ENCODE measurements at places on chromosomes 1 and 21.

GRCh38 chr1:173573596-173573995, 29.3 kb downstream of the SLC9C2 start:
- DNase-seq, result no peak

DNA sequence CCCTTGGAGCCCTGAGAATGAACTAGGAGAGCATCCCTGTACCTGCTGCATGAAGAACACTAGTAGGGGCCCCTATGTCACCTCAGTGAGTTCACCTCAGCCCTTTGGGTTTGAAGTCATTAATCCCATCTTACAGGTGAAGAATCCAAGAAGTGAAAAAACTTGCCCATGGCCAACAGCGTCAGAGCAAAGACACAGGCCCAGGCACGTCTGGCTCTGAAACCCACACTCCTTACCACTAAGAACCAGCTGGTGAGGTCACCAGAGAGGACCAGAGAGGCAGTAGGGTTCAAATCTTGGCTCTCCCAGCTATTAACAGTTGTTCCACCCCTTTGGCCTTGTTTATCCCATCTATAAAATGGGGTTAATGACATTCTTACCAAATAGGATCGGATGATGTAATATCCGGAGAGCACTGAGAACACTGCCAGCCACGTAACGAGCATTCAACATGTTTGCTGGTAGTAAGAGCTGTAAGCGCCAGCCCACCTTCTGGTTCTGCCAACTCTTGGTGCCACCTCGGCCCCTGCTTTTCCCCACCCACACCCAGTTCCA, 8.8 kb downstream of the MATN1 start:
- no peak for DNase-seq

- DNase-seq, result no peak
Observed at GRCh38 chr1:194975913-194976312, 1632.3 kb downstream of the KCNT2 start.

DNA sequence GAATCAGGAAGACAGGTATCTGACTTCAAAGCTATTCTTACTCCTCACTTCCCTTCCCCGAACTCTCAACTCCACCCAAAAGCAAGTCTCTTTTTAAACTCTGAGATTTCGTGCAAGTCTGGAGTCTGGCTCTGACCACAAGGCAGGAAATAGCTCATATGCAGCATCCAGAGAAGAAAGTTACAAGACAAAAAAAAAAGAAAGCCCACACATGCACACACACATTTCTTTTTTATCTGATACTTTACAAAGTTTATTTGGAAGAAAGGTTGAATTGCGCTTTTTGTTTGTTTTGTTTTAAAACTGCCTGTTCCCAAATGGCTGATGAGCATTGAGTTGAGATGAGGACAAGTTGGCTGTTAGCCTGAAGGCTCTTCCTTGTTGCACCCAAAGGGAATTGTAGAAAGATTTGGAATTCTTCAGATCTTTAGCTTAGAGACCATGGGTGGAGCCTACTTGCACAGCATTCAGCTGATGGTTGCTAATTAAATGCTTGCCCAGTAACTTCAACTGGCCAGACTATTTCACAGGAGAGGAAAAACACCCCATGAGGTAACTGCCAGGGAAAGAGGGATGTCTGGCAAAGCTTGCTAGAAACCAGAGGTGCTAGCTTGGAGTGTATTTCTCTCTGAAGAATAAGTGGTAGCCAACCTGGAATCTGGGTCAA, 490.3 kb downstream of the TTLL7 start:
- no peak for DNase-seq

DNA sequence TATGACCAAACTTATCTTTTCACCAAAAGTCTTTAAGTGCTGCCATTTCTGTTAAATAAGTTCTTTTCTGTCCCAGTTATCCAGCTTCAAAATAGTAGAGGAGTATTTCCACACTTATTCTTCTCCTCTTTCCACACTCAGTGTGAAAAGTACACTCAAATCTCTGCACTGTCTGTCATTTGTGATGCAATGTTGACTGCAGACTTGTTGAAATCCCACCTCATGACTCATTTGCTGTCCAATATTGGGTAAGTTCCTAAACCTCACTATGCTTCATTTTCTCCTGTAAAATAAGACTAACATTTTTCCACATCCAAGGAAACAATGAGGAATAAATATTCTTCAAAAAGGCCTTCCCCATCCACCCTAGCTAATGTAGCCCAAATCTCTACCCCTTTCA, 17.5 kb downstream of the LRRIQ3 start:
- no peak for DNase-seq

GRCh38 chr1:100989306-100990077, 36.1 kb downstream of the DPH5 start:
- no peak for DNase-seq

- no peak for DNase-seq
Observed at GRCh38 chr1:177629526-177629925, 340.3 kb downstream of the SEC16B start.
